ENCODE measurements at places on chromosomes 12 and 14. TPM values are rescaled to one million over a fixed set of nuclear protein-coding genes. Genes with fewer than 3 reads are reported as not detected.

COX8C gene
- total RNA-seq: not detected

PPM1H gene
- 3.0 TPM for total RNA-seq

NID2 gene
- total RNA-seq: 1.1 TPM

DEGS2 gene
- not detected for total RNA-seq

WDHD1 gene
- total RNA-seq: 9.5 TPM

SLC6A15 gene
- total RNA-seq: 38.2 TPM

TAS2R8 gene
- total RNA-seq: not detected

RERGL gene
- total RNA-seq: not detected

MRPL42 gene
- total RNA-seq: 79.1 TPM

ALX1 gene
- 9.7 TPM for total RNA-seq

PAWR gene
- 173 TPM for total RNA-seq

TNS2 gene
- total RNA-seq: 31.3 TPM

KANSL2 gene
- total RNA-seq: 34.8 TPM

MYH6 gene
- total RNA-seq: not detected

RNU6-8 gene
- not detected for total RNA-seq

KRT82 gene
- total RNA-seq: not detected

SERPINA12 gene
- total RNA-seq: not detected

EPS8 gene
- total RNA-seq: 63.3 TPM

RPS6KL1 gene
- total RNA-seq: 6.9 TPM

PZP gene
- total RNA-seq: not detected

TAMALIN gene
- 2.8 TPM for total RNA-seq
